ENCODE measurements at places on chromosomes 13 and 19. TPM values are rescaled to one million over a fixed set of nuclear protein-coding genes. Genes with fewer than 3 reads are reported as not detected.

- DNase-seq = no peak
Observed at GRCh38 chr19:27751044-27751391, 1461.9 kb downstream of the UQCRFS1 start.

GRCh38 chr13:41127701-41128100 lies 4.9 kb downstream of the KBTBD6 start:
- no peak for DNase-seq

DNA sequence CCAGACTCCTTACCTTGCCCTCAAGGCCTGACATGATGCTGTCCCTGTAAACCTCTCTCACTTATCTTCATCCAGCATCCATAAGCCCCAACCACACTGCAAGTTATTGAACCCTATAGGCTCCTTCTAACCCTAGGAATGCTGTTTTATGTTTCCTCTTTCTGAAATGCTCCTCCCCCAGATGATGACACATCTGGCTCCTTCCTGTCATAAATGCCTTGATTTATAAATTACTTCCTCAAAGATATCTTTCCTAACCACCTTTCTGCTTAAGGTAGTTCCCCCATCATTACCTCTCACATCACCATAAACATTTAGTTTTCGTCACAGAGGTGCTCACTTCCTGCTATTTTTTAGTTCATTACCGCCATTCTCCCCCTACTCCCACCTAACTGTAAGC lies 12.3 kb downstream of the RUBCNL start:
- no peak for DNase-seq

- no peak for DNase-seq
Observed at GRCh38 chr13:33541962-33542308, 256.4 kb upstream of the STARD13 start.

DNA sequence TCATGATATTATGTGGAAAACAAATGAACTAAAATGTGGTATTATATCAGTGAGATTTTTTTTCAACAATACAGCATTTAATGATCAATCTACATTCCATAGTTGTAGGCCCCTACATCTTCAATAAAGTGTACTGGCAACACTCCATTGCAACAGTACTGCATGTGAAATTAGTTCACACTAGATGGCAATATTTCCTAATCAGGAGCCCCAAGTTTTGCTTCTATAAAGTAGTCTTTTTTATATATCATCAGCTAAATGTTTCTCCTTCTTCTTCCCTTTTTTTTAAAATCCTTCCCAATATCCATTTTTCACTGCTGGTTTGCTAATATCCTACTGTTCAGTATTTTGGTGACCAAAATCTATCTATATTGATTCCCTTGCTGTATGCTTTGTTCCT lies 528.3 kb upstream of the ATXN8OS start:
- DNase-seq = no peak

UHRF1 gene
- 14.5 TPM for total RNA-seq

ZNF43 gene
- 18.7 TPM for total RNA-seq

ZNF433 gene
- total RNA-seq = 19.9 TPM

TLE5 gene
- 69.0 TPM for total RNA-seq

DNA sequence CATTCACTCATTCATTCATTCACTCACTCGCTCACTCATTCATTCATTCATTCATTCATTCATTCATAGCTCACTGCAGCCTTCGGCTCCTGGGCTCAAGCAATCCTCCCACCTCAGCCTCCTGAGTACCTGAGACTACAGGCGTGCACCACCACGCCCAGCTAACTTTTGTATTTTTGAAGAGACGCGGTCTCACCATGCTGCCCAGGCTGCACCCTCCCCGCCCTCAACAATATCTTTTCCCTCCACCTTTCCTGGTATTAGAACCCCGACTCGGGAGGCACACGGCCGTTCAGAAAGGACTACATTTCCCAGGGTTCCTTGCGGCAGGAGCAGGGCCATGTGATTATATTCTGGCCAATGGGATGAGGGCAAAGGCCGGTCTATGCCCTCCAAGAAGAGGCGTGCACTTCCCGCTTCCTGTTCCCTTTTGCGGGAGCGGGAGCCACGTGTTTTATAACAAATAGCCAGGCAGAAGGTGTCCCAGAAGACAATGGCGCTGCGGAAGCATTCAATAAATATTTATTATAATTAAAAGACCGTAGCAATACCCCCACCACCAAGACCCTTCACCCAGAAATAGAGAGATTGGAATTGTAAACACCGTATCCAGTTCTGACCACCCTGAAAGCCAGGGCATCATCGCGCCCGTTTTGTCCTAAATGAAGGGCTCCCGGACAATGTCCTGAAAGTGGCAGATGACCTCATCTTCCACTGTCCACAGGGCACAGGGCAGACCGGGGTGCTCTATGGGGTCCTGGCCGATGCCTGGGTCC lies 15.9 kb downstream of the TICAM1 start:
- DNase-seq = peak; percentile 88

NCAN gene
- total RNA-seq = 0.49 TPM

DNA sequence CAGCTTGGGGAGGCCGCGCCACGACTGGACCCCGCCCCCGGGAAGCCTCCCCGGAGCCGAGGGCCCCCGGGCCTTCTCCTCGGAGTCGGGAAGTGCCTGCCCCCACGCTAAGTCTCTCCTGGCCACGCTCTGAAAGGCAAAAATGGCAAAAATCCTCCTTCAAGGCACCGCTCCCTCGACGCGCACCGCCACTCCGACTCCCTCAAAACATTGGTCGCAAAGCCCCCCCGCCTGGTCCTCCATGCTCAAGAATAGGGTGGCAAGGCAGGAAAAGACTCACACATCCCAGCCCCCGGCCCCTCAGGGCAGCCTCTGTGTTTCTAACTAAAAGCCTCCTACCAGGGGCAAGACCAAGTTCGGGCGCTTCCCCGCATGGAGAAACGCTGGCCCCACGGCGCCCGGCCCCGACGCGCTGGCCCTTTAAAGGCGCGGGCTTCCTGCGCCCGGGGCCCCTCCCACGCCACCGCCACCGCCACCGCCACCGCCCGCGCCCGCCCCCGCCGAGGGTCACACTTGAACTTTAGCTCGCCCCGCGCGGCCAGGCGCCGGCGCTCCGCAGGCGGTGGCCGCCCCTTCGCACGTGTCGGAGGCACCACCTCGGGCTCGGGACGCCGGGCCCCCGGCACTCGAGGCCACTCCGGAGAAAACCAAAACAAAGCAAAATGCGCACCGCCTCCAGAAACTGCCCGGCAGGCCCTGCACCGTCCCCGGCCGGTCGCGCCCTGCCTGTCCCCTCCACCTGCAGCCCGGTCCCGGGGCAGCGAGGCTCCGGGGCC lies 1.9 kb downstream of the FOXO1 start:
- DNase-seq = no peak

GRCh38 chr13:111202745-111203144 lies 87.6 kb downstream of the ARHGEF7 start:
- DNase-seq = peak; percentile 92

DNA sequence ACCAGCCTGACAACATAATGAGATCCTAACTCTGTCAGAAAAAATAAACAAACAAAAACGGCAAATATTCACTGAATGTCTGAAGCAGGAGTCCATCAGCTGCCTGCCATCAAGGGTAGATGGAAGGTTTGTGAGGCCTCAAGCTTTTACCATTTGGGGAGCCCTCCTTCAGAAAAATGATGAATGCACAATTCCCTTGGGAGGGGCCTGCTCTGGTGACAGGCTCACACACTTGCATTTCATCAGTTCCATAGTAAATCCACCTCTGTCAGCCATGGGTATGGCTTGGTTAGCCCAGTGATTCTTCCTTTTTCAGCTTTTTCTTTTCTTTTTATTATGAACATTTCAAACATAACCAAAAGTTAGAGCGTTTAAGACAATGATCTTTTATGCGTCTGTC lies 26.3 kb upstream of the KATNAL1 start:
- no peak for DNase-seq

- DNase-seq = no peak
Observed at GRCh38 chr19:8577247-8577646, at the start of gene MYO1F. TSS of gene MYO1F (minus strand) at chr19:8577442. CDS start at chr19:8577309, 133 bp downstream.

ZNF146 gene
- total RNA-seq = 89.4 TPM

DNA sequence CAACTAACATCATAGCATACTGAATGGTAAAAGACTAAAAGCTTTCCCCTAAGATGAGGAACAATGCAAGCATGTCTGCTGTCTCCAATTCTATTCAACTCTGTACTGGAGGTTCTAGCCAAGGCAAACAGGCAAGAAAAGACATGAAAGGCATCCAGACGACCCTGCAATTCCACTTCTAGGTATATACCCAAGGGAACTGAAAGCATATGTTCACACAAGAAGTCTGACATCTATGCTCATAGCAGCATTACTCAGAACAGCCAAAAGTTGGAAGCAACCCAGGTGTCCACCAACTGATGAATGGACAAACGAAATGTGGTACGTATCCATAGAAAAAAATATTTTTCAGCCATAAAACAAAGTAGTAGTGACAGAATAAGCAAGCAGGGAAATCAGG lies 39.1 kb downstream of the PEPD start:
- DNase-seq = no peak

DNA sequence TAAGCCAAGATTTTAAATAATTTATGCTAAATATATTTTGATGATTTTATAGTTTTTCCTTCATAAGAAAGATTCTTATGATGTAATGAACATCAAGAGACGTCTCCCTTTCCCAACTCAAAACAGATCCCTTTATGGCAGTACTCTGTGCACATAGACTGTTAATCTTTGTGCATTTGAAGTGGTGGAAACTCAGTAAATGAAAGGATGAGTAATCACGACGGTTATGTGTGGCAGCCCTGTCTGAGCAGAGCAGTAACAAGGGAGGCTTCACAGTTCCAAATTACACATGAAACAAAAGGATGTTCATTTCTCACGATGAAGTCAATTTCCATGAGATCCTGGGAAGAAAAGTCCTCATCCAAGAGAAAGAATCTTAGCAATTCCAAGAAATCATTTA lies 498.1 kb downstream of the KLF5 start:
- DNase-seq = peak; percentile 36

WDR87 gene
- not detected for total RNA-seq

DNA sequence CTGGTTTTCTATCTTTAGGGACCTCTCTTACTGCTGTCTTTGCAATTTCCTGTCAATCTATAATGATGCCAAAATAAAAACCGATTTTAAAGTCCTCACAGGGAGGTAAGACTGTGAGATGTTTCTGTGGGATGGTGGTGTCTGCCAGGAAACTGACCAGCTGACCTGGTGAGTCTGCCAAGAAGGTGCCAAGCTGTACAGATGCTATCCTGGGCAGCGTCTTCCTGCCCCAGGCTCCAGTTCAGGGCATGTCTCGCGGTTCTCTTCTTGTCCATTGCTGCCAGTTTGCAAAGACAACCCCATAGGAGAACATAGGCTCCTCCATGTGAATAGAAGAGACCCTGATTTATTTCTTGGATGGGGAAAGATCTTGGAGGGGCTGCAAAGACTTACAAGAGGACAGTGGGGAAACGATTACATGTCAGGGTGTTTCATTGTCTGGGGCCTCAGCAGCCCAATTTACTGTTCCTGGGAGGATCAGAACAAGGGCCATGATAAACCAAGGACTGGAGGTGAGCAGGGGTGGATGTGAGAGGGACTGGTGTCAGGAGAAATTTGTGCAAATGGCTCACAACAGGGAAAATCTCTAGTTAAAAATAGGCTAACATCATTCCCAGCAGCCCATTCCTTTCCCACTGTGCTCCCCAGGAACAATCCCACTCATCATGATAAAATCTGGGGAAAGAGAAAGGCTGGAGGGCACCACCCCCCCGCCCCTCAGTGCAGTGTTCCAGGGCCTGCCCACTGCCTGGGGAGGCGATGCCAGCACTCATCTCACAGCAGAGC lies 42.7 kb upstream of the VSTM2B start:
- no peak for DNase-seq

GRCh38 chr13:72259528-72259927 lies 392.5 kb upstream of the DACH1 start:
- DNase-seq = no peak

GPR4 gene
- total RNA-seq = 0.20 TPM

- DNase-seq = no peak
Observed at GRCh38 chr19:11767633-11768133, 883 bp downstream of the ZNF441 start.

AMER2 gene
- 0.49 TPM for total RNA-seq

PPFIA3 gene
- 12.3 TPM for total RNA-seq

DNA sequence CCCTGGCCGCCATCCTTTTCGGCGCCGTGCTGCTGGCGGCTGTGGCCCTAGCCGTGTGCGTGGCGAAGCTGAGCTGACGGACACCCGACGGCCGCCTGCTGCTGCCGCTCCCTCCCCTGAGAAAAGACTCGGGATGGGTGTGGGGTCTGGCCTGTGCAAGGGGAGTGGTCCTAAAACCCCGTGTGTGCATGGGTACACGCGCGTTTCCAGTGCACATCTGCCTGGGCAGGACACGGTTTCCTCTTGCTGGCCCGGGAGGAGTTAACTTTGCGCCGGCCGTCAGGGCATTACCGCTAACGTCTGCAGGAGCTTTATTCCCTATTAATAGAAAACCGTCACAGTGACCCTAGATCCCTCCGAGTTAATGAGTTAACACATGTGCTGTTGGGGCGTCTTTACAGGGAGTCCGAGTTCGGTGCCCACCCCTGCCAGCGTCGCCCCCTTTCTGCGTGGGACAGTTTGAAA lies 1.3 kb downstream of the RGS9BP start:
- no peak for DNase-seq

DNA sequence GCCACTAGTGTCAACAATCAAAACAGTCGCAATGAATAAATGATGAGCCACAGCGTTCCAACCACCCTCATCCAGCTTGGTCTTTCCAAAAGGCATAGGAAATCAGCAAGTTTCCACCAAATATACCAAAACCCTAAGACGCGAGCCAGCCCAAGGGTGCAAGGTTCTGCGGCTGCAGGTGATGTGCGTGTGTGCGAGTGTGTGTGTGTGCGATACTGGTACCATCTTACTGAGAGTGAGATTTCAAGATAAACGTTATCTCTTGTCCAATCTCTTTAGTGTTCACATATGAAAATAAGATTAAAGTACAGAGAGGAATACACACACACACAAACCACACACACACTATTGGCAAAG lies 895 bp upstream of the TRPC4 start:
- DNase-seq = no peak

ZNF653 gene
- total RNA-seq = 3.5 TPM

DNA sequence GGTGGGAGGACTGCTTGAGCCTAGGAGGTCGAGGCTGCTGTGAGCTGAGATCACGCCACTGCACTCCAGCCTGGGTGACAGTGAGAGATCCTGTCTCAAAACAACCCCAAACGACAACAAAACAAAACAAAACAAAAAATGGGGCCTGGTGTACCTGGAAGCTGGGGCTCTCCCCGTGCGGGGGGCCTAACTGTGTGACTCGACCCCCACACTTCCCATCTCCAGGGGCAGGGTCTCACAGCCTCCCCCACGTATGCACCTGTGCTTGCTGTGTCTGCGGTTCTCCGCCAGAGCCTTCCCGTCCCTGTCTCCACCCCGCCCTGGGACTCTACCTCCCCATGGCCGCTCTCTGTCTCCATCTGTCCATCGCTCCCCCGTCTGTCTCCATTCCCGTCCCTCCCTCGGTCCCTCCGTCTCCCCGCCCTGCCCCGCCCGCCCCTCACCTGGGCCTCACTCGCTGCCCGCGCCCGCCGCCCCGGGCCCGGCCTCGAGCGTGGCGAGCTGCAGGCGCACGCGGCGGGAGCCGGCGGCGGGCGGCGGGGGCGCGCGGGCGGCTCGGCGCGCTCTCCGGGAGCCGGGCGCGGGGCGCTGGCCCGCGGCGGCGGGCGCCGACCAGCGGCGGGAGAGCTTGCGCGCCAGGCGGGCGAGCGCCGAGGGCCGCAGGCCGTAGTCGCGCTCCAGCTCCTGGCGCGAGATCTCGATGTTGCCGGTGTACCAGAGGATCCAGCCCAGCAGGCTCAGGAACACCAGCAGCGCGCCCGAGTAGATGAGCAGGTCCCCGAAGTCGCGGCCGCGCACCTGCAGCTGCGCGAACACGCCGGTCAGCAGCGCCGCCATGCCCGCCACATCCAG lies 587 bp downstream of the TMEM238 start:
- DNase-seq = no peak

- no peak for DNase-seq
Observed at GRCh38 chr13:44762911-44763310, 186.8 kb upstream of the TSC22D1 start.

- DNase-seq = no peak
Observed at GRCh38 chr19:32767951-32768679, 48.5 kb downstream of the TDRD12 start.
